ENCODE measurements at places on chromosomes 7 and 10.

GRCh38 chr7:45890902-45891461 is 2.7 kb downstream of the IGFBP1 start:
- no peak for DNase-seq

DNA sequence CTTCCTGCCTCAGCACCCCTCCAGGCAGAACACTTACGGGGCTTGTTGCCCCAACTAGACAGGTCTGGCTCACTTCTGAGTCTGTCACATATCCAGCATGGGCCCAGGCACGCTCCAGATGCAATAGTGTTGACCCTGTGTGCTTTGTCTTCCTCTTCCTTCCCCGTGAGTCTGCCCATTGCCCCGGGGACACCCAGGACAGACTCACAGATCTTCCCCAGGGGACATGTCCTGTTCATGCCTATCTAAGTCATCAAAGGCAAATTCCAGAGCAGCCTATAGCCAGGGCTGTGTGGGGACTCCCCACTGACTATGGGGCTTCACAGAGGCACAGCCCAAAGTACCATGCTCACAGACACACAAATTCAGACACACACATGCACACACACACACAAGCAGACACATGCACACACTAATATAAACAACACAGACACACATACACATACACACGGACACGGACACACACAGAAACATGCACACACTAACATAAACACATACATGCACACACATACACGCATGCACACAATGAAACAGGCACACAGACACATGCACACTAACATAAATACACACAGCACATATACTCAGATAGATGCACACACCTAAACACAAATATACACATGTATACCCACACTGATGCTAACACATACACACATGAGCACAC is 175.8 kb downstream of the KCNMA1 start:
- DNase-seq: no peak

DNA sequence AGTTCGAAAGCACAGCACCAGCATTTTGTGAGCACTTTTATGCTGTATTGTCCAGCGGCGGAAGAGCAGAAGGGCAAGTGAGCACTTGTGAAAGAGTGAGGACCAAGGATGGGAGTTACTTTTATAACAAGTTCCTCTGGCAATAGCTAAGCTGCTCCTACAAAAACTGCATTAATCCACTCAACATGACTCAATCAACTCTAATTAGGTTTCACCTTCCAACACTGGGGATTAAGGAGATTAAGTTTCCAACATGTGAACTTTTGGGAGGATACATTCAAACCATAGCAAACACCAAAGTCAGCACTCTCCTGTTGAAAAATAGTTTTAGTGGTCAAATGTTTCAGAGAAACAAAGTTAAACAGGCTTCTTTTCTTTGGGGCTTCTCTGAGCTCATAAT is 844.5 kb downstream of the REEP3 start:
- DNase-seq: no peak

DNA sequence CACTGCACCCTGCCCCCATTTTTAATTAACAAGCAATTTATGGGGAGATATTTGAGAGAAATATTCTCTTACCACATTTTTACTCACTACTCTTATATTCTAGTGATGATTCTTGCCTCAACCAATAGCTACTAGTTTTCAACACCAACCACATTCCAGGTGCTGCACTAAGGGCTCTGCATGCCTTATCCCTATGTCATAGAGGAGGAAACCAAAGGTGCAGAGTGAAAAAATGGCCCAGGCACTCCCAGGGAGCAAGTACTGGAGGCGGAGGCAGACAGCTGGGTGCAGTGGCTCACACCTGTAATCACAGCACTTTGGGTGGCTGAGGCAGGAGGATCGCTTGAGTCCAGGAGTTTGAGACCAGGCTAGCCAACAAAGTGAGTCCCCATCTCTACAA is 35.5 kb upstream of the TPST1 start:
- no peak for DNase-seq

GRCh38 chr7:50216626-50217025 is 87.9 kb upstream of the IKZF1 start:
- no peak for DNase-seq

DNA sequence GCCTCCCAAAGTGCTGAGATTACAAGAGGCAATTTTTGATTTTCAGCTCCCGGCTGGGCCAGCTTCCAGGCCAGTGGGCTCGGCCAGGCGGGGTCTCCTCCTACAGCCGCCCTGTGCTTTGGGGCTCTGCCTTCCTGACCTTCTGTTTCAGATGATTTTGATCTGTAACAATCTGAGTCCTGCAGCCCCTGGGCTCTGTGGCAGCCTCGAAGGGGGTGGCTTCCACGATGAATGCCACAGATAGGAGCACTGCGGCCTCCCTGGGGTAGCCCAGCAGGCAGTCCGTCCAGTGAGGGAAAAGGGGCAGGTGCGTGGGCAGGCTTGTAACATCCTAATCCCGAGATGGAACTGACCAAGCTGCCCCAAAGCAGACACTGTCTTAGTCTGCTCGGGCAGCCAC is 177.5 kb downstream of the DNAJB6 start:
- DNase-seq: no peak

GRCh38 chr7:141294143-141294829 is 220.4 kb downstream of the TMEM178B start:
- no peak for DNase-seq

GRCh38 chr7:35286422-35286821 is 32.5 kb upstream of the TBX20 start:
- no peak for DNase-seq

DNA sequence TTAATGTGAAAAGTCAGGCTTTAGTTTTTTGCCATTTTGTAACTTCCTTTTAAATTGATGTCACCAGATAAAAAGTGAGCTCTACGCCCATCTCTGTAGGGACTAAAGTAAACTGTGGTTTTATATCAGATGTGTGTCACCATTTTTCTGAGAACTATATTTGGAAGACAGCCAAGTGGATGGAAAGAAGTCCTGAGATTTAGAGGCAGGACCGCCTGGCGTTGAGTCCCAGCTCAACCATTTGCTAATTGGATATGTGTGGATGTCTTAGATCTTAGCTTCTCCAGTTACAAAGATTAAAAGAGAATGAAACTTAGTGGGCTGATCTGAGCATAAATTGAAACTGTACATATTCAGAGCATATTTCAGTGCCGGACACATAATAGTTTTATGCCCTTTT is 691.6 kb upstream of the CELF2 start:
- no peak for DNase-seq

DNA sequence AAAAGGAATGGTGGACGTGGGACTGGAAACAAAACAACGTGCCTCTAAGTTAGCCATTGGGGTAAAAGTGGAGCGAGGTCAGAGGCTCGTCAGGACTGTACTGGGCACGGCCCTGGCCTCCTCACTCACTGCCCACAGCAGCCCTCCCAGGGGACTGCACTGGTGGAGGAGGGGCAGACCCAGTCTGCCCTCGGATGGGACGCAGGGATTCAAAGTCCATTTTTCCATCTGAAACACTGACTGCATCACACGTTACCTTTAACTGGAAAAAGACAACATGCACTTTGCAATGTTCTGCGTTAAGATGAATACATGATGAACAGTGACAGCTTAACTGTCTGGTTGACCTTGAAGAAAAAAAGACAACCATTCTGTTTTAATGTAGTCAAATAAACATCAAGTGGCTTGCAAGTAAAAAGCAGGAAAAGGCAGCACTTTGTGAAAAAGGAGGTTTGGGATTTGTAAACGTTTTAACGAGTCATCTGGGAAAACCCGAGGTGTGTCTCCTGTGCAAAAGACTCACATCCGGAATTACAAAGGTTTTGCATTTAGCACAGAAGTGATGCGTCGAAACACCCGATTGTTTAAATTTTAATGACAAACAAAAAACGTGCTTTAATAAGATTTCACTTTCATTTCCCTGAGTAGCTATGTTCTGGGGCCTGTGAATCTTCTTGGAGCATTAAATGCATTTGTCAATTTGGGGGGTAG is 18.8 kb downstream of the KLF6 start:
- no peak for DNase-seq

GRCh38 chr10:96690755-96691730 is 29.3 kb downstream of the PIK3AP1 start:
- DNase-seq: no peak

- DNase-seq: no peak
These were observed 8.2 kb downstream of the ANKMY2 start for GRCh38 chr7:16637379-16637778.

DNA sequence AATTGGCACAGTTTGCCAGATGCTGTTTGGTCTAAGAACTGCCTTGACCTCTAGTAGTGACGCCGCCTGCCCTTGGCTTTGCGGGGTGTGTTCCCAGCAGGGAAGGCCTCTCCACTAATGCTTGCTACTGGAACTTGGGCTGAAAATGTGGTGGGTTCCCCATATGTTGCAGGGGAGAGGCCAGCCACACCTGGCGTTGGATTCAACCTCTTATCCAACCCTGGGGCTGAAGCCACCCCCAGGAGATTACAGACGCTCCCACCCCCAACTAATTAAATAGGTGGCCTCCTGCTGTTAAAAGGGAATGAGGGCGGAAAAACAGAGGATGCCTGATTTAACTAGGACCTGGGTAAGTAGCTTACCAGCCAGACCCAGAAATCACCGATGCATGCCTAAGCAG is 19.2 kb upstream of the ATOH7 start:
- DNase-seq: no peak

DNA sequence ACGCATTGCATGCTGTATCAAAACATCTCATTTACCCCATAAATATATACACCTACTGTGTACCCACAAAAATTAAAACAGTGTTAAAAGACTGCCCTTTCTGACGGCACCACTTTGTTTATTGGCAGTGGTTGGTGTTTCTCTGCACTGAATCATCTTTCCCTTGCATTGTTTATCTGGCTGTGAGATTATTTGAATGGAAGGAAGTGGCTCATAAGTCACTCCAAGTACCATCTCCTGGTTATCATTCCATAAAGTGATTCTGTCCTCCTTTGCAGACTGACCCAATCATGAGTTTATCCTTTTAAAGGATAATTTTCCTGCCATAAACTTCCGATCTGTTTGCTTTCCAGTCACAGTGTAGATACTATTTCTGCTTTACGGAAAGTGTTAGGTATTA is 183.8 kb downstream of the CAMK1D start:
- DNase-seq: no peak

DNA sequence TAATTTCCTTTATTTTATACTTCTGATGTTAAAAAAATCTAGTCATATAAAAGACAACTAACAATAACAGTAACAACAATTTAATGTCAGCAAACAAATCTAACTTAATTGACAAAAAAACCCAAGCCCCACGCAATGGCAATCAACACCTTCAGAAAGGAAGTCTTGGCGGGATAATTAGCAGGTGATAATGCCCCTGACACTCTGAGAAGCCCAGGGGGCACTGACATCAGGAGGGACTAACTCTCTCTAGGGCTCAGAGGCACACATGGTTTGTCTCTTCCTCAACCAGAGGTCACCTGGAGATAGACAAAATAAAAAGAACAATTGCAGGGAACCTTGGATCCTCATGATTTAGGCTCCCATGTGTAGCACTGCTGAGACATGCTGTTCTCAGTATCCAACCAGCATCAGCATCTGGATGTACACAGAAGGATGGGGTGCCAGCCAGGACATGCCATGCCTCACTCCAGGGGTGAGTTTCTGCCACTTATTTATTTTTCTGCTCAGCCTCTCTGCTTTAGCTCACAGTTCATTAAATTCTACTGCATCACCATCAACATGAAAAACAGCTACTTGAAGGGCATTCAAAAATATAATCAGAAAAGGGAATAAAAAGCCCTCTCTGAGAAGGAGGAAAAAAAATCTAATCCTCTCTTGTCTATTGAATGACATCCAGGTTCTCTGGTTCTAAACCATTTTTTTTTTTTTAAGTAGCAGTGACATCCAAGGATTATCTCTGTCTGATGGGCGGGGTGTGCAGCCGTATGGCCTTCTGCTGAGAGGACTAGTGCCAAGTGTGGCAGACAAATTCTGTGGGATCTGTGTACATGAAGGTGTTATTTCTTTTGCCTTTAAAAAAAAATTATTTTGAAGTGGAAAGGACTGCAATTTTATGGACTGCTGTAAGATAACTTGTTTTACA is 96.3 kb downstream of the ATXN7L1 start:
- no peak for DNase-seq

DNA sequence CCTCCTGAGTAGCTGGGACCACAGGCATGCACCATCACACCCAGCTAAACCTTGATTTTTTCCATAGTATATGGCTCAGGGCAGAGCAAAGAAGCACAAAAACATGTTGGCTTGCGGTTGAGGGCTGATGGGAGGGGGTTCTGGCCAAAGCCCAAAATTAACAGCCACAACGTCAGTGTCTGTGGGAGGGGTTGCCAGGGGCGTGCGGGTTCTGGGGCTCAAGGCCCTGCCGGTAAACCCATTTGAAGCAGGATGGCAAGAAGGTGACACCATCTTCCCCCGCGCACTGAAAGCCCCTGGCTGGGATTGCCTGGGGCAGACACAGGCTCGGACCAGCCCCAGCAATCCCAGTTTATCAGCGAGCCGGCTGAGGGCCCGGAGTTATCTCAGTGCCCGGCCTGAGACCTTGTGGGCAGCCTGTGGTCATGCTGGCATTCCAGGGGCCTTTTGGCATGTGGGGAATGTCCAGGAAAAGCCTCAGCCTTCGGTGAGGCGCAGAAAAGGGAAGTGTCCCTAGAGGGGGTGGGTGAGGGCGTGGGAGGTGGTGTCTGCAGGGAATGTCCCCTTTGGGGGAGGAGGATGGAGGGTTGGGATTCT is 167.7 kb upstream of the TNRC18 start:
- no peak for DNase-seq

DNA sequence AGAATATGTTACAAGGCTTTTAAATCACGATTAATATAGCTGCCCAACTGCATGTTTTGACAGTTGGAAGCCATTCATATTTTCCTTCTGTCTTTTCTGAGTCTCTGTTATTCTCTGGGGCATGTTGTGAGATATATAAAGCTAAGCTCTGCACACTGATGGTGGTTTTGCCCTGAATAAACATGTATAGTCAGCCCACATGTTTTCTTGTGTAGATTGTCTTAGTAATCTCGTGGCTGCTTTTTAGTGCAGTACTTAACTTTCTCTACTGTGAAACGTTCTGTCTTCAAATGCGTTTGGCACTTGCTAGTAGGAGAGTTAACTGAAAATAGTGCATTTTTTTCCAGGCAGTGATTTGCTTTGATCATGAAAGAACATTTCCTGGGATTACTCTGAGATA is 268.5 kb downstream of the DNAJB9 start:
- DNase-seq: no peak

DNA sequence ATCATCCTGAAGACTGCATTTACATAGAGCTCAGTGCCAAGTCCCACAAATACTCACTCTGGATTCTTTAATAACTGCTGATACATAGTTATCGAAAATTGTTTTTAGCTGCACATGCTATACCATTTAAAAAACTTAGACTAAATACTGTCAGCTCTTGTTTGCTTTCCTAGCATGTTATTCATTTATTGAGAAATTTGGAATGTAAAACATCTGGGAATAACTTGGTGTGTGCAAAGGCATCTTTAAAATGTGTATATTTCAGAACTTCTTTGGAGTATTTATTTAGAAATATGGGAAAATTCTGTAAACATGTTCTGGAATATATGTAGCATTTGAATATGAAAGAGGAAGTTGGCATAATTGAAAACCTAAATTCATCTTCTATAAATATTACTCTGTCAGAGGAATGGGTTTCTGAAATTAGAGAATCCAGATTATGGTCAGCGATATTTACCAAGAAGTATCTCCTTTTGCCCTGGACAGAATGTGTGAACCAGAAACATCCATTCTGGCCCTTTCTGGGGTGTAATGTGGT is 119.7 kb downstream of the ARID5B start:
- DNase-seq: no peak

- DNase-seq: no peak
These were observed 35.5 kb upstream of the WAPL start for GRCh38 chr10:86556933-86557649.

GRCh38 chr7:77917500-77918262 is 119.1 kb downstream of the PHTF2 start:
- DNase-seq: no peak

Measured in activated CD4-positive, alpha-beta T cell treated with anti-CD3 and anti-CD28 coated beads for 1 hour (primary cell).